Sigmoid colon (tissue), 7 donors: ENCODE measurements at places on chromosomes 7 and 10.

DNA sequence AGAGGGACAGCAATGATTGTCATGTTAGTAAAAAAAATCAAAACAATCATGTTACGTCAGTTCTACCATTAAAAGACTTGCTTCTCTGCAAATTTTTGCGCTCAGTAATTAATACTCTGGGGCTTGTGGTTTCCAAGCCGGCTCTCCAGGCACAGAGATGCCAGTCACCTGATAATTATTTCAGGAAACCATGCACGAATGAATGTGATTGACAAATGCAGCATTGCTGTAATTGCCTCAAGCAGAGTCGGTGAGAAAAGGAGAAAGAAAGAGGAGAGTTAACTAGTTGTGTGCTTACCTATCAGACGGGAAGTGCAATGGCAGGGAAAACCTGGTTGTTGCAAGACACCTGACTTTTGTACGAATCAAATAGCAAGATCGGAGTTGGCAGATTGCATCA is 609.8 kb upstream of the MKI67 start:
- no peak for DNase-seq

- peak; percentile 66 for DNase-seq
These were observed 23.5 kb upstream of the ORC5 start for GRCh38 chr7:104231054-104232046.

DNA sequence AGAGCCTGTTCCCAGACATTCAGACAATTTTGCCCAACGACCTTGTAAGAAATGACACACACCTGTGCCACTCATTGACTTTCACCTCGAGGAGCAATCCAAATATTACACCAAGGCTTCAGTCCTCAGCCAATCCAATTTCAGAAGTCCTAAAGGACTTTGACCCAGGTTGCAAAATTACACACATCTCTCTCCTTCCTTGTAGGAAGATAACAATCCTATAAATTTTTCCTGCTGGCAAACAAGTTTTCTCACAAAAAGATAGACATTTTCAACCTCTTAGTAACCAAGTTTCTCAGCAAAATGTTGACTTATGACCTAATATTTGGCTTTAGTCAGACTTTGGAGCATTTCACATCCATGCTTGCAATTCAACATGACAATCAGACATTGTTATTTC is 745.0 kb downstream of the GRID1 start:
- no peak for DNase-seq

GRCh38 chr7:130996205-130996832 is 262.3 kb upstream of the KLF14 start:
- DNase-seq: no peak

DNA sequence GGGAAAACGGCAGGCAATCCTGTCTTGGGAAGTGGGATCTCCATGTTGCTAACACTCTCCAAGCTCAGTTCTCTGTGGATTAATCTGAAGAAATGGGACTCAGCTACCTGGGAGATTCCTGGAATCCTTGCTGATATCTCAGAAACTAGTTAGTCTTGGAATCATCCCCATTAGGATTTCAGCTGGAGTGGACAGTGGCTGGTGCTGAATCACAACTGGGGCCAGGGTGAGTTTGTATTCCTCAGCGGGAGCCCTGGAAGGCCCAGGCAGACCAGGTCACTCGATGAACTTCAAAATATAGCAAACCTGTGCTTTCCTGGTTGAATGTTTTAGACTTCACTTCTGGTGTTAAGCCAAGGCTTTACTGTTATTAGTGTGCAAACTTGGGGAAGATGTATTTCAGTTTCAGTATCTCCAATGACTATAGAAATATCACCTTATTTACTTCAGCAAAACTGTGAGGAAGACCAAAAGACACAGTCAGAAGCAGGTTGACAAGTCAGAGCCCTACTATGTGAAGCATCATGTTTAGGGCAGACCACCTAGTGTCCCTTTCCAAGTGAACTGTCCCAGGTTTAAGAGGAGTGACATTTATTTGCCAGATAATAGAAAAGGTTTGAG is 126.1 kb downstream of the AOAH start:
- DNase-seq: no peak

DNA sequence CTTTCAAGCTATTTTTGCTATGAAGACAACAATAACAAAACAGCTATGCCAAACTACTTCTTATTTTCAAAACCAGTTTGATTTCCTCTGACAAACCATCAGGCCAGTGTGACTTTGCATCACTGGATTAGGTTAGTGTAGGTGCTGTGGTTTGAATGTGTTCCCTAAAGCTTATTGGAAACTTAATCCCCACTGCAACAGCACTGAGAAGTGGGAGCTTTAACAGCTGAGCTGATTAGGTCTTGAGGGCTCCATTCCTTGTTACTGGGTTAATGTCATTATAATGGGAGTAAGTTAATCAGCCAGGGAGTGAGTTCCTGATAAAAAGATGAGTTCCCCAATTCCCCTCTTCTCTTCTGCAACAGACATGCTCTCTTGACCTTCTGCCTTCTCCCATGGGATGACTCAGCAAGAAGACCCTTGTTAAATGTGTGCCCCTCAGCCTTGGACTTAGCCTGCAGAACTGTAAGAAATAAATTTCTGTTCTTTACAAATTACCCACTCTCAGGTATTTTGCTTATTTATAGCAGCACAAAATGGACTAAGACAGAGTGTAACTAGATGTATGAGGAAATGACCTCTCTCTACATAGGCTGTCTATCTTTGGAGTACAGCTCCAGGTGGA is 186.8 kb downstream of the CTTNBP2 start:
- DNase-seq: no peak

DNA sequence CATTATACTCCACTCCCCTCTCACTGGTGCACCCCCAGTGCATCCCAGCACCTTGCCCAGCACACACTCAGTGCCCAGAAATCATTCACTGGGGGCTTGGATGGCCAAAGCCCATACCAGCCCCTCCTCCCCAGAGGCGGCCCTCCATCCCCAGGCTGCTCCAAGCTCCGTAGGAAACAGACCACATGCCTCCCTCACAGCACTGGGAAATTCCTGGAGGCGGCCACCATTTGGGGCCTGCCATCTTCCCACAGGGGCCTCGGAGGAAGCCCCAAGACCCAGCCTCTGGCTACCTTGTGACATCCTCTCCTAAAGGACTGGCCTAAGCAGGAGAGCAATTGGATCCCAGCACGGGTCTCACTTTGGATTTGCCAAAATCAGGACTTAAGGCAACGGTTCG is 49.7 kb downstream of the FOXL3 start:
- DNase-seq: no peak

GRCh38 chr7:100678291-100678984 is 4.9 kb downstream of the GNB2 start:
- peak; percentile 68 for DNase-seq

DNA sequence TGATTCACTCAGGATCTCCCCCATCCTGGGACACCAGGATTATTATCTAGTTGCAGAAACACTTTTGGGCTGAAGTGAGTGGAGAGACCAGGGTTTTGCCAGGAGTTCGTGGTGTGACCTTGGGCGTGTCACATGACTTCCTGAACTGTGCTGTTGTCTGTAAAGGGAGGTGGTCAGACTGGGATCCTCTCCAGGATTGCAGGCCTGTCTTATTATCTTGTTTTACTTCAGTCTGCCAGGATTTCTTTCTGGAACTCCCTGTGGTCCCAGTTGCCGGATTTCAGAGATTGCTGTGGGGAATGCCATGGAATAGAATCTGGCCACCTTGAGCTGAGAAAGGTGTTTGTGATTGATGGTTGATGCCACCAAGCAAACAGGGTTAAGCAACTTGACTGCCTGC is 35.8 kb downstream of the CRCP start:
- DNase-seq: peak; percentile 80

GRCh38 chr7:99141841-99142726 is 1.8 kb downstream of the SMURF1 start:
- DNase-seq: peak; percentile 81

DNA sequence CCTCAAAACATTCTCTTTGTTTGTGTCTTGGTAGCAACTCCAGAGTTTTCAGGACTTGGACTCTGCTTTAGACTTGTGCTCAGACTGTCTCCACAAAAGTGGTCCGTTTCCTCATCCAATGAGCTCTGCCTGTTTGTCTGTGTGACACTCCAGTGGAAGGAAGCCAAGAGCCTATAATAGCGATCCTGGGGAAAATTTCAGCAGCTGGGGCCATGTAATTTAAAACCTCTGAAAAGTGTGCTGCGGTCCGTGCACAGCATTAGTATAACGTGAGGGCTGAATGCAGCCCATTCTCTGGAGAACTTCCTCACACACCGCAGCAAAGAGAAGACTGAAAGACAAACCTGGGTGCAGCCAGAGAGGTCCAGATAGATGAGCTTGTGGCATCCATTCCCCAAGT is at the start of gene LRRC17:
TSS of gene LRRC17 (plus strand) at position 259 of the 400 bp plus-strand sequence. CDS start 20,914 bp downstream, outside the sequence.
- DNase-seq: no peak

DNA sequence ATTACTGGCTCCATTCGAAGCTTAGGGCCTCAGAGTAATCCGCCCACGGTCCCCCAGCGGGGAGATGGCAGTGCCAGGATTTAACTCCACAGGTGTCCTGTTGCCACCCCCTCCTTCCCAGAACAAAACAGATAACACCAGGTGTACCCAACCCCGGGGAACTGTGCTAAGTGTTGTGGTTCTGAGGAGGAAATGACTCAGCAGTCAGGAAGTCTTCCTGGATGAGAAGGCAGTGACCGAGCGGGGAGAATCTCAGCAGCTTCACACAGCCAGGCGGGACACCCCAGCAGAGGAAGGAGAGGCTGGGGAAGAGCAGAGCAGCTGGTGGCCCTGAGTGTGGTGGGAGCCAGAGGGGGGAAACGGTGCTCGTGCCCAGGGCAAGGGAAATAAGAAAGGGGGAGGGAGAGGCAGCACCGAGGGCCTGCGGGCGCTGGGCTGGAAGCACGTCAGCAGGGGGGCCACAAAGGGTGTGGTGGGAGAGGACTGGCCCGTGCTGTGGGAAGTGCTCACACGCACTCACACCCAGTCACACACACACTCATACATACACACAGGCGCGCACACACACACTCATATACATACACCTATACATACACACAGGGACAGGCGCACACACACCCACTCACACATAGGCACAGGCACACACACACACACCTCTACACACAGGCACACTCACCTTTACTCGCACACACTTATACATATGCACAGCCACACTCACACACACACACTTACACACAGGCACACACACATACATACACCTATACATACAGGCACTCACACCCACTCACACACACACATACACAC is 59.8 kb upstream of the CHST15 start:
- DNase-seq: peak; percentile 75

DNA sequence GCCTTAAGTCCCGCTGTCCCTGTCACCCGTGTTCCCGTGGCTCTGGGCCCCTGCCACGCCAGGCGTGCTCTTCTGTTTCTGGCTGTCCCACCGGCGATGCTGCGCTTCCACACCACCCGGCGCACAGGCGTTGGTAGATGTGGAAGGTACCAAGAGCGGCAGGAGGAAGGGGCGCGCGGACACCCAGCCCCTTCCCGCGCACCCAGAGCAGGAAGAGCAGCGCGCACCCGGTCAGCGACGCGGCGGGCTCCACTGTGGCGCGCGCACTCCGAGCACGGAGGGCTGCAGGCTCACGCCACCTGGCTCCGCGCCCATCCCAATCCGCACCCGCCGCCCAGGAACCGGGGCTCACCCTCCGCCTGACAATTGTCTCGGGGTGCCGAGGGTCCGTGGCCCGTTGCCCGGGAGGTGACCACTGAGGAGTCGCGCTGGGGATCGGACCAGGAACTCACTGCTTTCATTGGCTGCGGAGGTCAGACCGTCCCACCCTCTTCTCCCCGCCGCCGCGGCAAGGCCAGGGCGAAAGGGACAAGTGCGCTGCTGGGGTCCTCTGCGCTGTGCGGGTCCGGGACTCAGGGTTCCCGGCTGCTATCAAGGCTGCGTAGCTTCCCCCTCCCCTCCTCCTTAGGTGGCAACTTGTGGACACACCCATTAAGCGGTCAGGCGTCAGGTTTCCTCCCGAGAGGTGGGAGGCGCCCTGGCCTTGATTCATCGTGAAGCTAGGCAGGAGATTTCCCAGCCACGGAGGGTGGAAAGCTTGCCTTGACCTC is 121.6 kb upstream of the ZNF92 start:
- peak; percentile 61 for DNase-seq

GRCh38 chr7:117024811-117025210 is 71.5 kb downstream of the ST7 start:
- DNase-seq: no peak

DNA sequence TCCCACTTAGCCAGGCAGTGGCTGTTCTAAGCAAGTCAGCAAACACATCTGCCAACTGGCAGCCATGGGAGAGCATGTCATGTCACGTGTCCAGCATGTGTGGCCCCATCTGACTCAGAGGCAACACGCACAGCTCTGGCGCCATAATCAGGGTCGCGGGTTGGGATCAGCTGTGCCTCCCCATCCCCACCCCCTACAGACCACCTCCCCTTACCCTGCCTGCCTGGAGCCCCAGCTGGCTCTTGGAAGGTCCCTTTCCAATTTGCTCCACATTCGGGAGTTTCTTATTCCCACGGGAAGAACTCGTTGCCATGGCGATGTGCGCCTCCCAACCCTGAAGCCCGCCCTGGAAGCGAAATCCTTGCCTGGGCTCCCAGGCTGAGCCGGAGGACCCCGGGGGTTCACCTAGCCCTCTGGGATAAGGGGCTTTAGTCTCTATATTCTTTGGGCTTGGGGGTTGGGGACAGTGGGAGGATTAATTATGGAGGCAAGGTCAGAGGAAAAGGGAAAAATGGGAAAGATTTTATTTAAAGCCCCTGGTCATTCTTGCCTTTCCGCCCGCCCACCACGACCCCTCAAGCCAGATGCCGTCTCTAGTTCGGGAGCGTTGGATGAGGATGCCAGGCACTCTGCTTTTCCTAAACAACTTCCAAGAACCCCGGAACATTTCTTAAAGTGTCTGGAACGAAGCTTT is 283.7 kb downstream of the ZEB1 start:
- peak; percentile 96 for DNase-seq

GRCh38 chr7:111026806-111027205 is 64.1 kb upstream of the LRRN3 start:
- DNase-seq: no peak

DNA sequence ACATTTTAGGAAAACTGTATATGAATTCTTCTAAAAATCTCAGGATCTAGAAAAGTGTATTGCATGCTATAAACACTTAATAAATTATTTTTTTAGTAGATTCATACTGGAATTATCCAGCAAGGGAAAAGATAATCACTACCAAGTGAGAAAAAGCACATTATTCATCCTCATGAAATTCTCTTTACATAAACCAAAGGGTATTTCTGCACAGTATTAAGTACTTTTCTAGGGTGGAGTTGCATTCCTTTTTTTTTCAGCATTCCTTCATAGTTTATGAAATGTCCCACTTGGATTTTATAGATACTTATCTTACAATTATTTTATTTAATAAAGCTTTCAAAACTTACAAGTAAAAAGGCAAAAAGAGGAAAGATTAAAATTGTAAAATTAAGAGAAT is 403.3 kb downstream of the HGF start:
- no peak for DNase-seq

DNA sequence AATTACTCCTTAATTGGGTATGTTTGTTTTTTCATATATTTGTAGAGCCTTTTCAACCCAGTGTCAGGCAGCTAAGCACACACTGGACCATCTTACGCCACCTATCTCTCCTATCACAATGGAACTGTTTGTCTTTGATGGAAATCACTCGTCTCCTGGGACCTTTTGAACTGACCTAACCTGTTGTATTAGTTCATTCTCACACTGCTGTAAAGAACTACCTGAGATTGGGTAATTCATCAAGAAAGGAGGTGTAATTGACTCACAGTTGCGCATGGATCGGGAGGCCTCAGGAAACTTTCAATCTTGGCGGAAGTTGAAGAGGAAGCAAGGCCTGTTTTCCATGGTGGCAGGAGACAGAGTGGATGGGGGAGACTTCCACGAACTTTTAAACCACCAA is 182.0 kb downstream of the TCERG1L start:
- DNase-seq: no peak
